Pulmonary artery endothelial cell (primary cell): ENCODE measurements at places on chromosomes 6 and 20. TPM values are rescaled to one million over a fixed set of nuclear protein-coding genes. Genes with fewer than 3 reads are reported as not detected.

GRCh38 chr6:108715832-108716231 is 132.4 kb upstream of the ARMC2 start:
- no peak for DNase-seq

- no peak for DNase-seq
Measured at GRCh38 chr6:133241086-133241900, at the start of gene EYA4. EYA4 (plus strand) TSS chr6:133241357; CDS start chr6:133274781, 33,424 bp downstream.

DNA sequence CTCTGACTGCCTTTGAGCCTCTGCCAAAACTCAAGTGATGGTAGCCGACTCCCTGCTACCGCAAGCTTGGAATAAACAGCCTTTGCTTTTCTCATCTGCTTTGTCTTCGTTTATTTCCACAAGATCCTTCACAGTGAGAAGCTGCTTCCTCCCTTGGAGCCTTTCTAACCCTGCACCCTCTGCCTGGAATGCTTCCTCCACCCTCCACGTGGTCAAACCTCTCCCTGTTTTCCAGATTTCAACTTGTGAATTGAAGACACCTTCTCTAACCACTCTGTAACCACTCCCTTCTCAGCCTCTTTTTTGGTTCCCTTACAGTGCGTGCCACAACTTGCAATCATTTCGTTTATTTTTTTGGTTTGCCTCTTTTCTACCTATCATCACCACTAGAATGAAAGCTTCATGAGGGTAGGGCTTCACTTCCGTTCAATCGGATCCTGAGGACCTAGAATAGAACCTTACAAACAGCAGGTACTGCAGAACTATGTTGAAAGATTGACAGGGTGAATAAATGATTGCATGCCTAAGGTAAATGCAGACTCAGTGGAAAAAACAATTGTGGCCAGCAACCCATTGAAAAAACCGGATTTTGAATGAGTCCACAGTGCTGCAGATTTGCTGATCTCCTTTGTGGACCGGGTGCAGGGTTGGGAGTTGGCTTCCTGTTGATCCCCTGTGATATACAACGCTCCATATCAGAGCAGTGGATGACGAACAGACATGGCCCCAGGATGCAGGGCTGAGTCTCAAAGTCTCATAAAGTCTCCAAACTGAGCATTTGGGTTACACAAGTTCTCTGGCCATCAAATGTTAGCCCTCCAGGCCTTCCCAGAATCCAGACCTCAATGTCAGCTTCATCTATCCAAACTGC is 51.0 kb upstream of the HIVEP1 start:
- DNase-seq, result no peak

- no peak for DNase-seq
Measured at GRCh38 chr20:48193627-48194425, 408.5 kb upstream of the SULF2 start.

Gene LYRM2
- 16.2 and 17.5 TPM in 2 replicates for total RNA-seq

Gene SLC22A2
- total RNA-seq, result not detected in 2 replicates

Gene GLP1R
- not detected in 2 replicates for total RNA-seq
